ENCODE measurements at places on chromosomes 16 and 17.

DNA sequence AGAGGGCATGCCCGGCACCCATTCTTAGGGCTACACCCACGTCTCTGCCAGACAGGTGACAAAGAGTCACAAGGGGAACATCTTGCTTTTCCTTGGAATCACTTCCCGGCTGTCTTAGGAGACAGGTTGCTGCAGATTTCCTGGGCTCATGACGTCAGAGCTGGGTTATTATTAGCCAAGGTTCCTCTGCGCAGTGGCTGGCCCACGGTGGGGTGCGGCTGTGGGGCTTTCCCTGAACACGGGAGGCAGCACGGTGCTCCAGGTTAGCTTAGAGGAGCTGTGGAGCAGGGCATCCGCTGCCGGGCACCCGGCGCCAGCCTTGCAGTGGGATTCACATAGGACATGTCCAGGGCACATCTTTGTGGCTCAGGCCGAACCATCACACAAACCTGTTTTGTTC, 118.0 kb upstream of the PLCG2 start:
- DNase-seq: no peak

GRCh38 chr16:27321013-27321915, 7.5 kb downstream of the IL4R start:
- DNase-seq: no peak

DNA sequence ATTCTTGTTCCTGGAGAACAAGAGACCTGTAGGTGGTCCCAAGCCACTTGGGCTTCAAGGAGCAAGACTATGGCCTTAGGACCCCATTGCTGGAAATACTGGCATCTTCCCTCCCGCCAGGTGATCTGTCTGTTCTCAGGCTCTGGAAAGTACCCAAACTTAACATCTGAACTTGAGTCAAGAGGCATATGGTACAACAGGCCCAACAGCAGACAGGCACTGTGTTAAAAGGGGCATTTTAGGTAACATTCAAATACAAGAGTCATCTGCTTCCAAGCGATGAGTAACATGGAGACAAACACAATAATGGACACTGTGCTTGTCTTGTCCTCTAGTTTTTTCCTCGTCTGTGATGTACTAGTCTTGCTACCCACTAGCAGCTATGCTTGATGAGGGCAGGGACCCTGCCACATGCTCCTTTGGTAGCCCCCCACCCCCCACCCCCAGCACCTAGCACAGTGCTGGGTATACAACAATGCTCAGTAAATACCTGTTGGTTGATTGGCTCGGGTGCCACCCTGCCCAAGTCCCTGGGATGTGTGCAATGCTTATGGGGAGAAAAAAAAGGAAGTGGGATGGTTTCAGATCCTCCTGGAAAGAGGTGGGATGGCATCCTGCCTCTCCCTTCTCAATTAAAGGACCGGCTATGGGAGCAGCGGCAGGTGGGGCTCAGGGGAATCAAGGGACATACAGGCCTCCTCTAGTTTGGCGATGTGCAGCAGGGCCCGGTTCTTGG, 19.4 kb downstream of the CSF3 start:
- DNase-seq: no peak

GRCh38 chr17:49914096-49914490, 54.9 kb upstream of the DLX4 start:
- DNase-seq: no peak

DNA sequence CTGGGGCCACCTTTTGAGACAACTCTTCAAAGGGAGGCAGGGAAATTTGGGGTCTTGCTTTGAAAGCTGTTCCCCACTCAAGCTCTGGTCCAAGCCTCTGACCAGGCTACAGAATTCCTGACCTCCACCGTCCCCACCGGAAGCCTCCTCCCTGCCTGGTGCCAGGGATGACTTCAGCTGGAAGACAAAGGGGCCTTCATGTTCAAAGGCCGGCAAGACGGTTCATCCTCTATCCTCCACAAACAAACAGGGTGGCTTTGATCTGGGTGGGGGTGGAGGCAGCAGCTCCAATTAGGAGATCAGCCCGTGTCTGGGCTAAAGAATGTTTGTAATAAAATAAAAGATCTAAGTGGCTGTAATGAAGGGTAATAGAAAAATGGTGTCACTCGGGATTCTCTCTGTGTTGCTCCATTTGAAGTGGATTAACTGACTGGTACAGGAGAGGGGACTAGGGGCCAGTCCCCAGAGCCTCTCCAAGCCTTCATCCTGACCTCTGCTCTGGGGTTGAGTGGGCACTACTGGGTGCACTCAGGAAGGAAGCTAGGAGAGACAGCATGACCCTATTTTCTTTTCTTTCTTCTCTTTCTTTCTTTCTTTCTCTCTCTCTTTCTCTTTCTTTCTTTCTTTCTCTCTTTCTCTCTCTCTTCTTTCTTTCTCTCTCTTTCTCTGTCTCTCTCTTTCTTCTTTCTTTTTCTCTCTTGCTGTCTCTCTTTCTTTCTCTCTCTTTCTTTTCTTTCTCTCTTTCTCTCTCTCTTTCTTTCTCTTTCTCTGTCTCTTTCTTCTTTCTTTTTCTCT, 27.5 kb upstream of the NKD1 start:
- DNase-seq: no peak

GRCh38 chr17:74930535-74931036, 5.1 kb upstream of the OTOP3 start:
- no peak for DNase-seq

GRCh38 chr16:29230671-29231096, 175.8 kb downstream of the NPIPB11 start:
- DNase-seq: no peak

DNA sequence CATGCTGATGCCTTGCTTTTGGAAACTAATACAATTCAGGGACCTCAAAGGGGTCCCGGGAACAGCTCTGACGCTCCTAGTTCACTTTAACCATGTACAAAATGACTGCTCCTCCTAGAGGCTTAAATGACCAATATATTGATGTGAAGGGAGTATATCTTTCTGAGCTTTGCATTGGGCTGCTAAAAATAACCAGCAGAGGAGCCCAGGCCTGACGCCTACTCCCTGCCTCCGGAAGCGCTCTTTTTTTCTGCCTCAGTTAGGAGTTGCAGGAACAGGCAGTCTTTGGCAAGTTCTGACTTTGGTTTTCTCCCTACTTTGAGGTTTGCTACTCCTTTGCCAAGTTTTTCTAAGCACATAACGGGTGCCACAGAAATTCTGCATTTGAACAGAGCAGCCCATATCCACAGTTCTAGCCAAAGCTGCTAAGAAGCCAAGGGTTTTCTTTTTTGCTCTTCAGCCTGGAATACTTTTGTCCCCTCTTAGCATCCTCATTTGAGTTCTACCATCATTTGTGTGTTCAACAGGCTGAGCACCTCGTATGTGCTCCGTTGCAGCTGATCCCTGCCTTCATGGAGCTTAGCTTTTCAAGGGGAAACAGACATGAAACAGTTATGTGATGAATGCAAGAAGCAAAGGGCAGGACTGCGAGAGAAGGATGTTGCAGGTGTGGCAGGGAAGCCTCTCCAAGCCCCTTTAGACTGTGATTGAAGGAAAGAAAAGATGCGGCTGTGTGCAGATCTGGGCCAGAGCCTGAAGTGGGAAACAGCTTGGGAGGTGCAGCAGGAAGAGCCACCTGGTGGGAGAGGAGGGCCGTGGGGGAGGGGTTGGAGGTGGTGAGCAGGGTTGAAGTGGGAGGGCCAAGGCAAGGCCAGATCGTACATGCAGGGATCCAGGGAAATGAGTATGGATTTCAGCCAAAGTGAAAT, 2.8 kb upstream of the NAGPA start:
- peak; percentile 46 for DNase-seq

GRCh38 chr16:88883946-88884345, 17.5 kb upstream of the PABPN1L start:
- DNase-seq: no peak

All from GM12865 (cell line).